ENCODE measurements at places on chromosomes 5 and 9.

DNA sequence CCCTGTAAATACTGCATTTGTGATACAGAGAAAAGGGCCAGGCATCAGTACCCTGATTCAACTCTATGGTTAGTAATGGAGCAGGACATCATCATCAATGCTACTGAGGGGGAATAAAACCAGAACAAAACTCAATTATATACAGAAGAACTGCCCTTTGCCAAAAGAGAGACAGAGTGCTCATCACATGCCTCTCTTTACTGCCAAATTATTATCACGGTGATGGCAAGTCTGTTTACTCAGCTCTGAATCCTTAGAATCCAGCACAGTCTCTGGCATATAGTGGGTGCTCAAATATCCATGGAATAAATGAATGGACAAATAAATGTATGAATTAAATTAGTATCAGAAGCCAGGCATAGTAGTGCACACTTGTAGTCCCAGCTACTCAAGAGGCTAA, 130.2 kb downstream of the TTC39B start:
- no peak for DNase-seq

- no peak for DNase-seq
Observed at GRCh38 chr9:84228130-84228720, 112.3 kb downstream of the SLC28A3 start.

DNA sequence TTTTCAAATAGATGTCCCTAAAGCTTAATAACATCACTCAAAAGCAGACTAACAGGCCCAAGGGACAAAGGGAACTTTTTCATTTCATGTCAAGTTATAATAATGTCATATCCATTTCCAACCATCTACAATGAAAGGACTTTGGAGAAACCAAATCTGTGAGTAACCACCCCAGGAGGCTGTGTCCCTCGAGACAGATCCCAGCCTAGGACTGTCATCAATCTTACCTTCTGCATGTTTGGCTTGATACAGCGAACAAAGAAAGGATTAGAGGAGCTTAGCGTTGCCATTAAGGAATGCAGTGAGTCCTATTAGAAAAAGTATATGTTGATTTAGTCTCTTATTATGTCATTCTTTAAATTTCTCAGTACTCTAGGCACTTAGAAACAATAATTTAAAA, 137.8 kb upstream of the RETREG1 start:
- no peak for DNase-seq

- DNase-seq: no peak
Observed at GRCh38 chr9:137193771-137194170, 5.3 kb downstream of the SSNA1 start.

- DNase-seq: no peak
Observed at GRCh38 chr5:98099448-98100105, 673.9 kb upstream of the RGMB start.

DNA sequence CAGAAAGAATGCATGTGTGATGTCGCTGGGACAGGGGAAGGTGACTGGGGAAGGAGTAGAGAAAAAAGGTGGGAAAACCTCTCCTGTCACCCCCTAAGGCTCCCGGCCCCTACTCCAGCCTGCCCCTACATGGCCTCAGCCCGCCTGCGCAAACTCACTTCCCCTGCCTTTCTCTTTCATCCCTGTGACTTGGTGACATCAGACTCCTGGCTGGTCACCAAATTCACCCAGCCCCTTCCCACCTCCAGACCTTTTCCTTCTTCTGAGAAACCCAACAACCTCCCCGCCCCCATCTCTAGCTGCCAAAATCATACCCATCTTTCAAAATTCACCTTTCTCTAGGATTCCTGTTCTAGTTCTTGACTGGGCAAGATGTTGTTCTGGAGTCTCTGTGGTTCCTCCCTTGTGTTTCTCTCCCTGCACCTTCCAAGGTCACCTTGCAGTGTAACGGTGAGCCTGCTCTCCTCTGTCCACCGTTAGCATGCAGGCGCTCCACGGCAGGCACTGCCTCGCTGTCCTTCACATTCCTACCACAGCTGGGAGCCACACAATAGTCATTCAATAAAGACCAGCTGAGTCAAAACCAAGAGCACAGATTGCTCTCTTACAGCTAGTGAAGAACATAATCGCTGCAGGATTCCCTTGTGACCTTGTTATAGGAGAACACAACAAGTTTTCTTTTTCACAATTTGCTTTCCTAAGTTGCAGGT, 134.5 kb downstream of the FANCC start:
- DNase-seq: no peak

Measured in mesenteric fat pad (tissue), 1 donor.